NCI-H526 (cell line): ENCODE measurements at places on chromosomes 16 and 17.

- no peak for DNase-seq
These were observed 13.1 kb downstream of the TBC1D24 start for GRCh38 chr16:2487903-2488531.

DNA sequence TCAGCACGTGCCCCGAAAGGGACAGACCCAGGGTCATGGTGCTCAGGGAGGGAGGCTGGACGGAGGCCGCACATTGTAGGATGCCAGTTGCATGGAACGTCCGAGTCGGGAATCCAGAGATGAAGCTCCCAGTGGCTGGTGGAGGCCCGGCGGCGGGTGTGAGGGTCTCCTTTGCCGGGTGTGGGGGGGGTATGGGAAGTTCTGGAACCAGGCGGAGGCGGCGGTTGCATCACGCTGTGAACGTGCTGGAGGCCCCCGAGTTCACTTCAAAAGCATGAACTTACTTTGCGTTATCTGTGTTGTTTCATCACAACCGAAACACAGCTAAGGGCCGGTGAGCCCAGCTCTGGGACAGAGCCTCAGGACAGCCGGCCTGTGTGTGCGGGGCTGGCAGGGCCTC, 73.4 kb upstream of the GNG13 start:
- DNase-seq, result no peak

- no peak for DNase-seq
These were observed 632 bp downstream of the CCL15 start for GRCh38 chr17:36000732-36001109.

- no peak for DNase-seq
These were observed 7.0 kb upstream of the CBFA2T3 start for GRCh38 chr16:88983771-88984687.

DNA sequence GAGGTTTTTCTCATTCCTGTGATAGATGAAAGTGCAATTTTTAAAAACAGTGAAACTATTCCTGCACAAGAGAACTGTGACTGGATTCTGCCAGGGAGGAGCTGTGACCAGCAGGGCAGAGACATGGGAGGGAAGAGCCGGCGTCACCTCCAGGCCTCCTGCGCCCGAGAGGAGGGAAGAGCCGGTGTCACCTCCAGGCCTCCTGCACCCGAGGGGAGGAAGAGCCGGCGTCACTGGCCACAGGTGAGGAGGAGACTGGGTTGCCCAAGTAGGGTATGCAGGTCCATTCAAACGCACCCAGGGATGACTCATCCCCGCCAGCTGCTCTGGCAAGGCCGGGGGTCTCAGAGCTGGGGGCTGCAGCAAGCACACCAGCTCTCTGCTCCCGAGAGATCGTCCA, 56.7 kb downstream of the METRNL start:
- DNase-seq, result no peak

DNA sequence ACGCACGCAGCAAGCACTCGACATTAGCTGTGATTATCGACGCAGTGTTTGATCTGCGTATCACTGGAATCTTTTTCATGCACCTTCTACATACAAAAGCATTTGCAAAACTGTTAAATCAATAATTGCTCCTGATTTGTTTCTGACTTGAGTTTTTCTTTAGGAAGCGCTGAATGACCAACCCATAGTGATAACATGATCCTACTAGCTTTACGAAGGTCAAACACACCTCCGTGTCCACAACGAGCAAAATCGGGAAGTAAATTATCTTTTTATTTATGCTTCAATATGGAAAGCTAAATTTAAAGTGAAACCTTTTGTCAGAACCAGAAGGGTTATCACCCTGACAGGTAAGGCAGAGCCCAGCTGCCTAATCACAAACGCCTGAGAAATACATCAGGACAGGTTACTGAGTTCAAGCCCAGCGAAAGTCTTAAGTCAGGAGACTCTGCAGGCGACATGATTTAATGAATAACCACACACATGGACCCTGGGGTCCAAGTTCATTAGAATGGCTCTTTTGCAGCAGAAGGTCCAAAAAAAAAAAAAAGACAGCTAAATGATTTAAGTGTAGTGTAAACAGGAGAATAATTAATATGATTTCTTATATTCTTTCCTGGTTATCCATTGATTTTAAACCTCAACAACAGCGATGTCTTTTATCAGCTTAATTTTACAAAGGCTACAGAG, 104.2 kb downstream of the ADCY9 start:
- no peak for DNase-seq

- DNase-seq, result no peak
These were observed 53.7 kb upstream of the METRNL start for GRCh38 chr17:83025636-83026280.

GRCh38 chr16:71412270-71413160, 29.3 kb downstream of the TLE7 start:
- peak; percentile 77 for DNase-seq

DNA sequence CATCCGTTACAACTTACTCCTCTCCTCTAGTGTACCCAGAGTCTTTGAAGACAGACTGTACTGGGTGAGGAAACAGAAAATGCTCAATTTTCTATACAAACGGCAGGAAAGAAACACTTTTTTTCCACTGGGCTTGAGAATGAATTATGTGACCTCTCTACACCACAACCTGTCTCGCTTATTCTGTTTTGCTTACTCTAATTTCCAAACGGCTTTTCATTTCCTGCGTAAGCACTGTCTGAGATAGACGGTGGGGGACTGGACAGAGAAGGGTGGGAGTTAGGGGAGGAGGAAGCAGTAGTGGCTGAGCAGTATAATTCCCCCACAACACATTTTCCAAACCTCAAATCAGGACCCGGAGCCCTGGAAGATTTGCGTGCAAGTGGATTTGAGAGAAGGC, 191.4 kb upstream of the SDK2 start:
- DNase-seq, result no peak

DNA sequence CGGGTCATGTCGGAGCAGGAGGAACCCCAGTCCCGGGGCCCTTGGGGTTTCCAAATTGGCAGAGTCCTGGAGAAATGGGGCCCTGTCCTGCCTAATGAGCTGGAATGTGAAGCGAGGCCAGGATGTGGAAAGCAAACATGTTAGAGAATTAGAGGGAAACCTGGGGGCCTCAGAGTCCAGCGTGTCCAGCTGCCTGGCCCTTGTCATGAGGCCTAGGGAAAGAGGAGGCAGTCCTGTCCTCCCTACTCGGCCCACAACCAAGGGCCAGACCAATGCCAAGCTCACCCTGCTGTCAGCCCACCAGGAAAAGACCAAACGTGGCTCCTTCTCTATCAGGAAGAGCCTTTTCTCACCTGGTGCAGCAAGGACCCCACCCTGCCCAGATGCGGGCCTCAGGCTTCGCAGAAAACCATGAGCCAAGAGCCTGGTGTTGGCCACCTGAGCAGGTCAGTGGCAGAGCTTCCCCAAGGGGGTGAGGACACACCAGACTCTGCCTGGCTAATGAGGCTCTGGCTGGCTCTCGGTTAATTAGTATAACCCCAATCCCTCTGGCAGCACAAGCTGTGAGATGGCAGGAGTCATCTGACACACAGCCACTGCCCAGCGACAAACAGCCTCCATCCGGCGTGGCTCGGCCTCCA, 10.1 kb downstream of the TEKT5 start:
- no peak for DNase-seq

GRCh38 chr17:1108765-1109605, 70.8 kb downstream of the ABR start:
- DNase-seq, result no peak

DNA sequence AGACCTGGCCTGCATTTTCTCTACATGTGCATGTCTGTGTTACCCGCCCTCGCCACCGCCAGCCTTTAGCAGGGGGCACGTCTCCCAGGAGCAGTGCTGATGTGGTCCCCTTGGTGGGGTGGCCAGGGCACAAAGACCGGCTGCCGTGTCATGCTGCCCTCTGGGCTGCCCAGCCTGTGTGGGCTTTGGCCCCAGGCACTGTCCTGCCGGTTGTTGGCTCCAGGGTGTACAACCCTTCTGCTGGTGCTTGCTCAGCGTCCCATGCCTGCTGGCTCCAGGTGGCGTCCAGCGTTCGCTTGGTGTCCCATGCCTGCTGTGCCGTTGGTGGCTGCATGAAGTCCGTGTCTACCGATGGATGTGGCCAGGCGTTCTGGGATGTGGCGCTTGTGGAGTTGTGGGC, 4.1 kb downstream of the BAIAP2 start:
- DNase-seq, result no peak

GRCh38 chr17:3610523-3610922, 1.3 kb upstream of the TRPV1 start:
- no peak for DNase-seq

DNA sequence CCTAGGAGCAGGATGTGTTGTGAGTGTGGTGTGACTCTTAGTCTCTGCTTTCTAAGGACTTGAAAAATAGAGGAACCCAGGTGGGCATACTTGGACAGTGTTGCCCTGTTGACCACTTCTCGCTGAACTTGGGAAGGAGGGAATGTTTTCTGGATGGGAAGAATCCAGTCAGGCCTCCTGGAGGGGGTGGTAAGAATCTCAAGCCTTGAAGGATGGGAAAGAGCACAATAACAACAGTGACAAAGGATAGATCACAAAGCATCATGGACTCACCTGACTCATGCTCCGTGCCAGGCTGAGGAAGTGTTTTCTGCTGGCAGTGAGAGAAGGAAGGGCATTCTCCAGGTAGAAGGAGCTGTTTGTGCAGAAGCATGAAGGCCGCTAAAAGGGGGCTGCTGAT, 8.4 kb downstream of the KAT8 start:
- DNase-seq, result no peak

DNA sequence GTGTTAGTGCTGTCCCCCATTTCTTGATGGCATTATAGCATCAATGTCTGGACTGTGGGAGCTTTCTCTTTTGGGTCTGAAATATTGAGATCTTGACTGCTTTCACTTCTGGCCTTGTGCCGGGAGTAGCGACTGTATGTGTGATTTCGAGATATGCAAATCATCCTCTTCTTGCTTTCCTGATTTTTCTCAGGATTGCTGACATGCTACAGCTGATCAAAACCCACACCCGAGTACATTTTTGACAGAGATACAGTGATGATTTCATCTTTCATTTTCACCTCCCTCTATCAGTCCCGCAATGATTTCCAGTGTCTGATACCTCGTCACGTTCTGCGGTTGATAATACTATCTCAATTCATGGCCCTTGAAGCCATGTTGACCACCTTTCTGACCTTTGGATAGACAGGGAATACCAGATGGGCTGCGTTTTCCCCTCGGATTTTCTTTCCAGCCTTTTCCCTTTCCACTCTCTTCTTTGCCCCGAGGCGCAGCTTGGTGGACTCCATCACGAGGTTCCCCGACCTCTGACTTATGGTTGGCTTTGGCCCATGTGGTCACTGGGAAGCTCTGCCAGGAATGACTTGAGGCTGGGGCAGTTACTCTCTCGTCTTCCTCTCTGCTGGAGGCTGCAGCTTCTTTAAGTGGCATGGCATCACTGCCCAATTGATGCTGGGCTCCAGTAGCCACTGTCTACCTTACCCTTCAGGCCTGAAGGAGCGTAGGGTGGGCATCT, 184.4 kb downstream of the SNX29 start:
- no peak for DNase-seq

- DNase-seq, result no peak
These were observed 47.8 kb downstream of the BMERB1 start for GRCh38 chr16:15482068-15482747.

GRCh38 chr16:48126801-48127644, 28.8 kb downstream of the ABCC12 start:
- DNase-seq, result no peak

DNA sequence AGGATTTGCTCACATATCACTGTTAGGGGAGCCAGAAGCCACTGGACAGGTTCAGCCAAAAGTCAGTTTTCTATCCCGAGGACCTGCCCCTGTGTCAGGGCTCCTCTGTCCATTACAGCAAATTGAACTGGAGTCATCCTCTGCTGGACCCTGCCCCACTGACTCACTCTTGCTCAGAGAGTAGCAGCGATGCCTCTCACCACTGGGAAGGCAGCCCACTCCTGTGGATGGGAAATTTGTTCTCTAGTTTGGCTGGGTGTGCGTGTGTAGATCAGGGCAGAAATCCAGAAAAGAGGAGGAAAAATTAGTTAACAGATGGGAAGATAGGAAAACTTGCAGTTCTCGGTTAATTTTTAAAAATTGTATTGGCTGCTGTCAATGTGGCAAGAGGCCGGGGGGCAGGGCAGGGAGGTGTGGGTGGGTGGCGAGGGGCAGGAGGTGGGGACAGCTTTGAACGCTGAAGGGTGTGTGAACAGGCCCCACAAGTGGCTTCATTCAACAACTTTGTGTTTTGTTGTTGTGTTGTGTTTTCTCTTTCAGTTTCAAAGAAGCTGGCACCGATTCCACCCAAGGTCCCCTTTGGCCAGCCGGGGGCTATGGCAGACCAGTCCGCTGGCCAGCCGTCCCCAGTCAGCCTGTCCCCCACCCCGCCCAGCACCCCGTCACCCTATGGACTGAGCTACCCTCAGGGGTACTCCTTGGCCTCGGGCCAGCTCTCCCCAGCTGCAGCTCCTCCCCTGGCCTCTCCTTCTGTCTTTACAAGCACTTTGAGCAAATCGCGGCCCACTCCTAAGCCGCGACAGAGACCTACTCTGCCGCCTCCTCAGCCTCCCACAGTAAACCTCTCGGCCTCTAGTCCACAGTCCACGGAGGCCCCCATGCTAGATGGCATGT, 33.6 kb downstream of the ELAC2 start:
- DNase-seq, result no peak

DNA sequence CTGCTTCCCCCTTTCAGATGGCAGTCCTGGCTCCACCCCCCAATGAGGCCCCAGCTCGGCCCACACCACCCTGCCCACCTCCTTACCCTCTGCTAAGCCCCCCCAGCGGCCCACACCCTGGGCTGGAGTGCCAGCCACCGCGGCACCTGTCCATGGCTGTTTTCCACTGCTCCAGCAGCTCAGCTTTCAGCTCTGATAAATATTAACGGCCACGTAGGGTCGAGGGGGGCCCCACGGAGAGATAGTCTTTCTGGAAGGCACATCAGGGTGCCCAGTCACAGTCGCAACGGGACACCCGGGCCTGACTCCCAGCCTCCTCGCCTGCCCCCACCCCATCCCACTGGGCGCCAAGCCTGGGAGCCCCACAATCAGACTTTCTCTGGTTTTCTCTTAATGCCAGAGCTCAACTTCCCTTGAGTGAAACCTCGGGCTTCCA, 46.5 kb upstream of the CIBAR2 start:
- DNase-seq, result no peak

- peak; percentile 43 for DNase-seq
These were observed 47.1 kb downstream of the ABAT start for GRCh38 chr16:8721336-8722024.

- DNase-seq, result no peak
These were observed 3.6 kb upstream of the PRR35 start for GRCh38 chr16:556474-557173.

GRCh38 chr16:49675413-49675812, 180.5 kb downstream of the ZNF423 start:
- no peak for DNase-seq

DNA sequence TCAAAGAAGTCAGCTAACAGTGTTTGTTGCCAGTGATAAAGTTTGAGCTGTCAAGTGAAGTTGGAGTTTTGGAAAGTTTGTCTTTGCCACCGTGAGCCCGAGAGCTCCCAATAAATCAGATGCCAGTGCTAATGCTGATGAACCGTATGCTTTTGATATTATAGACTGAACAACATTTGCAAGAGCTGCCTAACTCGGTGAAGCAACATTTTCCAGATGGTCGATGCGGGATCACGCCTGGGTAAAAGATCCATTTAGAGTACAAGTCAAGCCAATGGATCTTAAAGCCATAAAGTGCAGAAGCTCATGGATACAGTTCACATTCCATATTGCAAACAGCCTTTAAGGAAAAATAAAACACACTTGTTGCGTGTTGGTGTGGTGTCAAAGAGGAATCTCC, 9.6 kb downstream of the BANP start:
- DNase-seq, result no peak

GRCh38 chr17:1532836-1533602, 16.6 kb upstream of the INPP5K start:
- DNase-seq, result peak; percentile 2
